NT2/D1 (cell line): ENCODE measurements at places on chromosomes 4 and X.

DNA sequence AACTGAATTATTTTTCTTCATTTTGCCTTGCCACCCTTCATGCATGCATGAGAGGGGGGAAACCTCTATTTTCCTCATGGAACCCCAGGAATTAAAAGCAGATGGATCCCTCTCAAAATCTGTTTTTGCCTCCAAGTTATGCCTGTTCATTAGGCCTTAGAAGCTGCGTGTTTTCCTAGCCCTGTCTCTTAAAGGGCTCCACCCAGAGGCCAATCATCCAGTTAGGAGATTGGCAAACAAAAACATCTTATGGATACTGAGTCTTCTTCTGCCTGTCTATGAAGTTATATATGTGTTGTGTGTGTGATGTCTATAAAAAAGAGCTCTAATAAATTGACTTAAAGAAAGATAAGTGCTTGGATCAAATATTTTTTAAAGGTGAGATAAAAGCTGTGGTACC is 142.9 kb downstream of the ANAPC10 start:
- DNase-seq = peak; percentile 5

GRCh38 chrX:15816438-15816809 is 26.1 kb downstream of the ZRSR2 start:
- no peak for DNase-seq

GRCh38 chr4:76752861-76753501 is 145.0 kb downstream of the SOWAHB start:
- DNase-seq = no peak

- DNase-seq = no peak
Observed at GRCh38 chrX:17964871-17965270, 103.8 kb upstream of the RAI2 start.
